Activated T-helper 1 cell treated with anti-CD3 and anti-CD28 coated beads, Interleukin-2, amount 50 U/mL, for 16 hours (primary cell): ENCODE measurements at places on chromosomes 2 and 18.

- DNase-seq = no peak
These were observed 132.6 kb downstream of the MAP2 start for GRCh38 chr2:209556354-209556961.

DNA sequence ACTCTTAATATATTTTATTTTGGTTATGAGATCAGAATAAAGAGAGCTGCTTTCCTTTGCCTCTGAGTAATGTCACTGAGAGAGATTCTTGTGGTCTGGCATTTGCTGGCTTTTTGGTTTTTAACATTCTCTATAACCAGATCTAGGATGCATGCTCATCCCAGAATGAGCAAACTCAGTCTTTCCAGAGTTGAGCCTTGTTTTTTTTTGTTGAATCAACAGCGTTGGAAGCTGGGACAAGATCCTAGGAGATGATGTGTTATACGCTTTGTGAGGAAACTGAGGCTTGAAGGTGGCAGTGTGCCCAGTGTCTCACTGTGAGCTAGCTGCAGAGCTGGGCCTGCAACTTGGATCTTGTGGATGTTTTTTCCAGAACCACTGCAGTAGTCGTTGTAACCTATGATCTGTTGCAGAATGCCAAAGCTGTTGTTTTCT is 19.5 kb downstream of the MYO1B start:
- no peak for DNase-seq

DNA sequence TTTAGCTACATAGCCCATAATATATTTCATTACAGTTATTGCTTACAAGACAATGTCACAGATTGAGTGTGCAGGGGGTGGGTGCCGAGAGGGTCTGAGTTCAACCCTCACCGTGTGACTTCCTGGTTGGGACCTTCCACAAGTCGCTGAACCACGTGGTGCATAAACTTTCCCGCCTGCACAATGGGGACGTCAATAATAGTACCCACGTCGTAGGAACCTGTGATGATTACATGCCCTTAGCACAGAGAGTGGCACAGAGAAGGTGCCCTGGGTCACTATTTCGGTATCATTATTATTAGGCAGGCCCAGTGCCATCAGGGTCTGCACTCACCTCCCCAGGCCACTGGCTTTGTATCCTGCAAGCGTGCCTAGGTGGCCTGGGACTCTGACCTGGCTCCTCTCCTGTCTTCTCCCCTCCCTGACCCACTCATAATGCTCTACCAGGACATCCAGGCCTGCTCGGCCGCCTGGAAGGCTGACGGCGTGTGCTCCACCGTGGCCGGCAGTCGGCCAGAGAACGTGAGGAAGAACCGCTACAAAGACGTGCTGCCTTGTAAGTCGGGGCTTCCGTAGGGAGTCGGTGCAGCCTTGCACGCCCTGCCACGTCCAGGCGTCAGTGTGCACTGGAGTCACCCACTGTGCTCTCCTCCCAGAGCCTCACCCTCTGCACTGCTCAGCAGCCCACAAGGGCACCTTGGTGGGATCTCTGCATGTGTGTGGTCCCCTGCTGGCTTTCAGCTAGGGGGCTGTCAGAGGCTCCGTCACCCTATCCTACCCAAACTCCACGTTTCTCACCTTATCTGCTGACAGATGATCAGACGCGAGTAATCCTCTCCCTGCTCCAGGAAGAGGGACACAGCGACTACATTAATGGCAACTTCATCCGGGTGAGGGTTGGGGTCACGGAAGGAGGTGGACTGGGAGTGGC is 2.8 kb downstream of the PTPN18 start:
- DNase-seq = no peak

GRCh38 chr2:163467251-163467630 is 268.6 kb downstream of the FIGN start:
- DNase-seq = no peak

- no peak for DNase-seq
These were observed 320.1 kb downstream of the CDH2 start for GRCh38 chr18:27856820-27857219.

GRCh38 chr2:177320596-177320995 is 56.1 kb upstream of the NFE2L2 start:
- no peak for DNase-seq

DNA sequence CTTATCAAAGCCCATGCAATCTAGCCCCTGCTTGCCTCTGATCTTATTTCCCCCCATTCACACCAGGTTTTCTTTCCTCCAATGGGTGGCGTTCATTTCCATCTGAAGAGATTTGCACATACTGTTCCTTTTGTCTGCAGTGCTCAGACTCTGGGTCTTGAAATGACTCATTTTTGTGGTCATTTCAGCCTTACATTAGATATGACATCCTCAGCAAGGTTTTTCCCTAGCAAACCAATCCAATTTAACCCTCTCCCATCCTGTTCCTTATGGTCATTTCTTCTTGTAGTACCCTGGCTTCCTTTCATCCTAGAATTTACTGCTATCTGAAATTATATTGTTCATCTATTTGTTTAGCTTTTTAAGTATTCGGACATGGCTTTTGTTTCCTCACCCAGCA is 42.5 kb upstream of the SCN1A start:
- DNase-seq = no peak
